Renal cortex interstitium (tissue), 15 donors: ENCODE measurements at places on chromosomes 2 and 18.

- no peak for DNase-seq
Measured at GRCh38 chr2:86272111-86272510, 65.3 kb downstream of the REEP1 start.

GRCh38 chr2:241967467-241968144, 98.1 kb downstream of the RTP5 start:
- DNase-seq, result no peak

DNA sequence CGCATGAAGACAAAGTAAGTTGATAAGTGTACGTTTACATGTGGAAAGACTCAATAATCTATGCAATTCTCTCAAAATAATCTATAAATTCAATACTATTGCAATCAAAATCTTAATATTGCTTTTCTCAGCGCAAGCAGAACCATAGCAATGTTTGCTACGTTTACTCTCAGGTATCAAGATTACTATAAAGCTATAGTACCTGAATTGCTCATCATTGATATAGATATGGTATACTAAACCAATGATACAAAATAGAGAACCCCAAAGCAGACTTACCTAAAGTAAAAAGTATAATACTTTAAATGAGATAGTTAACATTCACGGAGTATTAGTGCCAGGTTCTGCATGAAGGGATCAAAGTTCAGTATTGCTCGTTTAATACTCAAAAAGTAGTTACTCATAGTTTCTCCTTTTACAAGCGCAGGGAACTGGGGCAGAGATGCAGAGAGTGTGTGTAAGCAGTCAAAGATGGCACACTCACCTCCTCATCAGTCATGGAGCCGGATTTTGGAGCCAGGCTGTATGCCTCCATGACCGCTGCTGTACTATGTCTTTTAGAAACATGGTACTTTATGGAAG, 391.0 kb upstream of the ID2 start:
- no peak for DNase-seq

DNA sequence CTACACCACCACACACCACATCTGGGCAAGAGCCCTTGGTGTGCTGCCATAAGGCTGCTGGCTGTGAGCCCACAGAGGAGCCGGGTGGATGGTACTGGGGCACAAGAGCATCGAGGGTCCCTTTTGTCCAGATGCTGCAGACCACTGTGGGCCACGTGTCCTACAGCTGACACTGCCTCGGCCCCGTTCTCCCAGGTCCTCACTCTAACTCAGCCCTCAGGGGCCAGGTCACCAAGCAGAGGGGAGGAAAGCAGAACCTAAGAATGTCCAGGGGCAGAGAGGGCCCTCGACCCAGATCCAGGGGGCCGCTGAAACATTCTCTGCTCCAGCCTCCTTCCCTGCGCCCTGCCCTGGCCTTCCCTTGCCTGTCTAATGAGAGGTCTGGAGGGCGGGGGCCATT, 91.7 kb upstream of the ASB18 start:
- DNase-seq, result no peak

- no peak for DNase-seq
Measured at GRCh38 chr2:3606370-3607201, 11.7 kb downstream of the COLEC11 start.

DNA sequence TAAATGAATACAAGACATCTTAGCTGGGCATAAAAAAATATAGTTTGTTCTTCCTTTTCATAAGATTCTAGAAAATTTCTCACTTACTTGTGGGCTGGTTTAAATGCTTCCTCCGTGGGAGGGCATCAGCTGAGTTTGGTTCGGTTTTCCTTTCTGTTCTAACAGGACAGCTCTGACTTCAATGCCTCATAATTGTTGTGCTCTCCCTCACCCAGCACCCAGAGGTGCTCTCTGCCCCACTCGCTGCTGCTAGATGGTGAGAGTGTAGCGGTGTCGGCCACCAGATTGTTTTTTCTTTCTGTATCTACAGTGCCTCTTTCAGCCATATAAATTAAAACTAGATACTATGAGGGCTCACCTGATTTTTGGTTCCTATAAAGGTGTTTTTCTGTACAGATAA, 407.2 kb upstream of the CDH7 start:
- no peak for DNase-seq

GRCh38 chr2:85981579-85982247, 92.9 kb upstream of the ST3GAL5 start:
- DNase-seq, result no peak
